Activated CD4-positive, alpha-beta T cell treated with anti-CD3 and anti-CD28 coated beads for 36 hours (primary cell): ENCODE measurements at places on chromosomes 16 and 17. TPM values are rescaled to one million over a fixed set of nuclear protein-coding genes. Genes with fewer than 3 reads are reported as not detected.

DNA sequence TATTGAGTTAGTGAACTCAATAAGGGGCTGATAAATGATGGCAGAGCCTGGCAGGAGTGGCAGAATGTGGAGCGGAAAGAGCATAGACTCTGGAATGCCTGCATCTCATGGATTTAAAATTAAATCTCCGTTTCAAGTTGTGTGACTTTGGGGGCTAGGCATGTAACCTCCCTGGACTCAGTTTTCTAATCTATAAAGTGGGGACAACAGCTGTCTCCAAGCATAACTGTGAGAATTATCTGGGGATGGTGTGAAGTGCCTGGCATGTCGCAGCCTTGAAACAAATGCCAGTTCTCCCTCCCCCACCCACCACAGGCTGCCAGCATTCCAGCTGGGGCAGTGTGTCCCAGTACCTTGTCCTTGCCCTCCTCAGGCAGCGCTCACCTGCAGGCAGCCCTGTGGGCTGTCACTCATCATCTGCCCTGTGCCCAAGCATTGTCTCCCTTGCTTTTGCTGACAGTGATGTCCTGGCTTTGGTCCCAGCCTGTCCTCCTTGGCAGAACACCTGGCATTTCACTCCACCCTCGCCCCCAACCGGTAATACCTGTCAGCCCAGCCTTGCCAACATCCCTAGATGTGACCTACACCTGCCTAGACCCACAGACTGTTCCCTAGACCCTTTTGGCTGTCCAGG lies 129.6 kb downstream of the MRM1 start:
- no peaks in the 10 kb centered on the region for H3K27me3 ChIP-seq
- no peak overlapping the region for H3K27ac ChIP-seq
- H3K36me3 ChIP-seq: no peaks in the 10 kb centered on the region
- DNase-seq: no peak
- peaks cover 25% of the 10 kb centered on the region for H3K4me1 ChIP-seq

The SPATA20 gene
- 9.0 TPM for total RNA-seq

The ALOX12 gene
- total RNA-seq: not detected

The OVCA2 gene
- 38.6 TPM for total RNA-seq

DNA sequence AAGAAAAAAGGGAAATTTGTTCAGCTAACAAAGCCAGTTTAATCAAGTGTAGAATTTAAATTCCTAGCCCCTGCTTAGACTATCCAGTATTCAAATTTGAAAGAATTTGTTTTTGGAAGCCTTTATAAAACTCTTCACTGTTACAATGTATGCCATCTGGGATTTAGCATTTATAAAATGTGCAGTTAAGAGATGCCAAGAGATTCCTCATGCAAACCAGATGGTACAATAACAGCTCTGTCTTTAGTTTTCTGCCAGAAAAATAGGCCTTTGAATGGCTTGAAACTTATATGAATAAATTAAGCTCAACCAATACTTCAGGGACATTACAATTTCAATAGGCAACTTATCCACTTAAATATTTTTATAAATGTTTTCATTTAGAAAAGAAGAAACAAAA lies 6.8 kb upstream of the ANKS4B start:
- H3K27me3 ChIP-seq: peaks cover 35% of the 10 kb centered on the region
- H3K4me3 ChIP-seq: no peak overlapping the region
- no peak overlapping the region for H3K27ac ChIP-seq

DNA sequence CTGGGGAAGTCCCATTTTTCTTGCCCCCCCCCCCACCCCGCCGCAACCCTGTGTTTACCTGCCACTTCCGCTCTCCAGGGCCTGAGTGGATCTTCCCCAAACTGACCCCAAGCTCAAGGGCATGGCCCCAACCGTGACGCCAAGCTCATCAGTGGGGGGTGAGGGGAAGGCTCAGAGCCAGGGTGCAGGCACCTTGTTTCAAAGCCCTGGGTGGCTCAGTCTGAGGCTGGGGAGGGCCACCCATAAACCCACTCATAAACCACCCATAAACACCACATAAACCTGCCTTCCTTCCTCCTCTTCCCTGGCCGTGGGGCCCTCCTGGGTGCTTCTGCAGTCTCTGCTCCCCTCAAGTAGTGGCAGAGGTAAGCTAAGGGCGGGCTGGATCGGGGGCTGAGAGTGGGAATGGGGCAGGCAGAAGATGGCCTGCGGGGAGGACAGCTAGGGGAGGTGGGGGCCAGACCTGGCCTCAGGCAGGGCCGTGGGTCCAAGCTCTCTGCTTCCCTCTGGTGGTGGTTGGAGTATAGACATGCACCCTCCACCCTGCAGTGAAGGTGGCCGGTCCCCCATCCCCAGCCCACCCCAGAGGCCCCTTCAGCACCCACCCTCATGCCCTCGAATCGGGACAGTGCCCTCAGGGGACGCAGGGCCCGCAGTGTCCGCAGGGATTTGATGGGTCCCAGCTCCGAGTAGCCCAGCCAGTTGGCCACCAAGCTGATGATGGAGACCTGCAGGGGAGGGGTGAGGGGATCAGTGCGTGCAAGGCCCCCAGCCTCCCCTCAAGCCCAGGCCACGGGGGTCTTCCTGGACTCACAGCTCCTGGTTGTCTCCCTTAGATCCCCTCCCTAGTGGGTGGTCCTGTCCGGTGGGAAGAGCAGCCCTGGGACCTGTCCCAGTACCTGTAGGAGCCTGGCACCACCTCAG lies 14.6 kb upstream of the CD79B start:
- peaks cover 13% of the 10 kb centered on the region for H3K4me1 ChIP-seq
- H3K36me3 ChIP-seq: no peaks in the 10 kb centered on the region
- peak overlapping the region; percentile 21 for H3K4me3 ChIP-seq
- peak overlapping the region; percentile 65 for H3K27ac ChIP-seq

DNA sequence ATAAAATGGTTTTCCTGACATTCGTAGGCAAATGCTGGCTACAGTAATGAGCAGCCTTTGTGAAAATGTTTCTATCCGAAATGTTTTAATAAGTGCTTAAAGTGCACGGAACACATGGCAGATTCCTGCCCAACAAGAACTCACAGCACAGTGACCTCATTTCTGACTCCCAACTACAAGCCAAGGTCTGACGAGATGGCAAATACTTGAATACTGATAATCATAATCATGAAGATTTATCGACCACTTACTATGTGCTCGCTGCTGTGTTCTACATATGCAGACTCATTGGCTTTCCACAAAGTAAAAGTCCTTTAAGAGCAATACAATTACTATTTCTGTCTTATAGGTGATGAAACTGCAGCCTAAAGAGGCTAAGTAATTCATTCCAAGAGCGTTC lies 238.1 kb upstream of the CDH5 start:
- no peak overlapping the region for H3K27ac ChIP-seq
- H3K4me1 ChIP-seq: no peaks in the 10 kb centered on the region
- DNase-seq: no peak
- H3K27me3 ChIP-seq: peaks cover 36% of the 10 kb centered on the region
- H3K36me3 ChIP-seq: no peaks in the 10 kb centered on the region
- H3K4me3 ChIP-seq: no peak overlapping the region

- H3K4me3 ChIP-seq: no peak overlapping the region
- no peak for DNase-seq
- H3K27me3 ChIP-seq: peaks cover 8% of the 10 kb centered on the region
- no peaks in the 10 kb centered on the region for H3K36me3 ChIP-seq
- H3K4me1 ChIP-seq: no peaks in the 10 kb centered on the region
Measured at GRCh38 chr17:2011411-2012371, 13.4 kb downstream of the RTN4RL1 start.

GRCh38 chr17:81245024-81245664 lies 6.0 kb downstream of the NDUFAF8 start:
- peaks cover 17% of the 10 kb centered on the region for H3K36me3 ChIP-seq
- H3K27ac ChIP-seq: no peak overlapping the region
- H3K4me1 ChIP-seq: peaks cover 12% of the 10 kb centered on the region

The BAIAP3 gene
- 1.0 TPM for total RNA-seq

The TBC1D3K gene
- not detected for total RNA-seq
